ENCODE measurements at places on chromosomes 4 and X.

DNA sequence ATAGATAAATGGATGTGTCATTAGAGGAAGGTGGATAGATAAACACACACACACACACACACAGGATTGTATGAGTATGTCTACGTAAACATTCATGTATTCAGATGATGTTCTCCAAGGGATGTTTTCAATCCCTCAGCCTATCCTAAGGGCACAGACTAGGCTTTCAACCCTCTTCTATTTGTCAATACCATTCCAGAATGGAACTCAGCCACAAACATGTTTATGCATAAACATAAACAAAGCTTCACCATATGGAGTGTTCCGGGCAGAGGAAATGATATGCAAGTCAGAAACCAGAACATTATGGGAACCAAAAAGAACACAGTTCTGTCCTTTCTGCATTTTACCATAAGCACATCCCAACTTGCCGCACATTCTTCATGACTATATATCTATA lies 25.0 kb downstream of the CRMP1 start:
- no peak for DNase-seq

DNA sequence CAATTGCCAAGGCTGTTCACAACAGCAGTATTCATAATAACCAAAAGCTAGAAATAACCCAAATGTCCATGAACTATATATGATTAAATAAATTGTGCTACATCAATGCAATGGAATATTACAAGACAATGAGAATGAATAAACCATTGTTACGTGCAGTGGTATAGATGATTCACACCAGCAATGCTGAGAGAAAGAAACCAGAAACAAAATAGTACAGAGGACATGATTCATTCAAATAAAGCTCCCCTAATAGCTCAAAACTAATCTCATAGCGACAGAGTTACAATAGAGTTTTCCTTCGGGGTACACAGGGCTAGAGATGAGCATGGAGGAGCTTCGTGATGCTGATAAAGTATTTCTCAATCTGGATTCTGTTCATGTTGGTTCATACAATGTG lies 148.1 kb upstream of the SPANXN1 start:
- DNase-seq: no peak

DNA sequence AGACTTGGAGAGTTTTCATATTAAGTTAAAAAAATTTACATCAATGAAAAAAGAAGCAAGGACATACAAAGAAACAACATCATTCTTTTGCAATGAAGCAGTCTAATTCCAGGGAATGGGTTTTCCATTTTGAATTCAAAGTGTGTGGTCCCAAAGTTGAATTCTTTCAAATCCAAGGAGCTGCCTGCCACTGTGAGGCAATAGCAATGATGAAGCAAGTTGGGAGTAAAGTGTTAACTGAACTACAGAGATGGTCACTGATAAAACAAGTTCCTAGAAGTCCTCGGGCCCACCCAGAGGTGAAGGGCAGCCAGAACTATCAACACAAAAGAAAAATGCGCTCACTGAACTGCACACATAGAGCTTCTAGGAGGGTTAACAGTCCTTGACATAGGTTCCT lies 115.9 kb downstream of the RAB28 start:
- DNase-seq: no peak

DNA sequence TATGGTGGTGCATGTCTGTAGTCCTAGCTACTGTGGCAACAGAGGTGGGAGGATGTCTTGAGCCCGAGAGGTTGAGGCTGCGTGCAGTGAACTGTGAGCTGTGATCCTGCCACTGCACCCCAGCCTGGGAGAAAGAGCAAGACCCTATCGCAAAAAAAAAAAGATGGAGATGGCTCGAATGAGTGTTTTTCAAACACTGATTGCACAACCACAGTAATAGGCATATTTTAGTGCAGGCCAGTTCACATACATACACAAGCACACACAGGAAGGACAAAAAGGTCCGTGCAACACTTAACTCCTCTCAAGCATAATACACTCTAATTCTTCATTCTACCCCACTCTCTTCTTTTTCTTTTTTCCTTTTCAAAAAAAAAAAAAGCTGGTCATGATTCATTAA lies 5.1 kb downstream of the EFHC2 start:
- no peak for DNase-seq

DNA sequence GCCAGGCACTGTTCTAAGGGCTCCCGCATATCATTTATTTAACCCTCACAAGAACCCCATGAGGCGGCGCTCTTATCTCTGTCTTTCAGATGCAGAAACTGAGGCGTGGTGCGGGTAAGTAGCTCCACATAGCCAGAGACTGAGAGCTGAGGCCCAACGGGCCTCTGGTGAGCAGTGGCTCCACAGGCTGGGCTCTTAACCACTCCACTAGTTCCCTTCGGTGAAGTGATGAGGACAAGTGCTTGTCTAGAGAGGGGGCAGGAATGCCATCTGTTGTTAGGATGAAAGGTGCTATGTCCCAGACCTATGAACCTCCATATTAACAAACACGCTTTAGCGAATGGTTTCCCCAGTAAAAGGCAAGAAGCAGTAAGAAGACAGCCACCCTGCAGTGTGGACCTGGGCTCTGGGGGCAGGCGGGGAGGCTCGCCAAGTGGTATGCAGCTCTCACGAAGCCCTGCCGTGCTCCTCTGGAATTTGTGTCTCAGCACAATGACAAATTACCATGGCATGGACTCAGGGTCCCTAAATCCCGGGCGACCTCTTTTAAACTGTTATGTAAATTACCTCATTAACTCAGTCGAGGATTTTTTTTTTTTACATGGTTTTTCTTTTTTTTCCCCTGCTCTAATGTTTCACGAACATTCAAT lies 20.9 kb upstream of the S100G start:
- no peak for DNase-seq

DNA sequence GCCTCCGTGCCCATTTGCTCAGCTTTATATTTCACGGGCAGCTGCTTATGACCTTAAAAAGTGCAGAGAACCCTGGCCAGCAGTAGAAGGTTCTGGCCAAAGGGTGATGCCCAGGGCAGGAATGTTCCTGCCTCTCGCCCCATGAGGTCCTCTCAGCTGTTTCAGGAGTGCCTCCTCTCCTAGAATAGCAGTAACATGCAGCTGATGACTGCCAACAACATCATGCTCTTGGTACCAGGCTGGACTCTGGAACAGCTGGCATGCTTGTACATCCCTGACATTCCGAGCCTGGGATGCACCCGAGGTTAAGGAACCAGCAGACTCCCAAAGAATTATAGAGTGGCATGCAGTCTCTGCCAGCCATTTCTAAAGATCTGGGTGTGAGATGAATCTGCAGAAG lies 11.7 kb upstream of the TENM3 start:
- DNase-seq: no peak

DNA sequence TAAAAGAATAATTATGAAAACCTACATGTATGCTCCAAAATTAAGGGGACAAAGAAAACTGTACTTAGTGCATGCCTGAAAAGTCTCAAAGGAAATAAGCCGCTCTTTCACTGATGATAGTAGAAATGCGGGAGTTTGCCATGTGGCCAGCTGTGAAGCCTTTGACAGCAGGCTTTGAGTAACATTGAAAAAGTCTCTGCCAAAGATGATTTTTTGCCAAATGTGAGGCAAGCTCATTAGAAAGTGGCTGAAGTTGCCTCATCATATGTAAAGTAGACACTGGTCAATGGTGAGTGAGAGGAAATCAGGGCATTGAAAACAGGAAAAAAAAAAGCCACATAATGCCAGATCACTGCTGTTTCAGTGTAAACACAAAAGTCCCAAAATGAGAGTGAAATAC lies 2360.1 kb downstream of the PCDH7 start:
- DNase-seq: no peak

DNA sequence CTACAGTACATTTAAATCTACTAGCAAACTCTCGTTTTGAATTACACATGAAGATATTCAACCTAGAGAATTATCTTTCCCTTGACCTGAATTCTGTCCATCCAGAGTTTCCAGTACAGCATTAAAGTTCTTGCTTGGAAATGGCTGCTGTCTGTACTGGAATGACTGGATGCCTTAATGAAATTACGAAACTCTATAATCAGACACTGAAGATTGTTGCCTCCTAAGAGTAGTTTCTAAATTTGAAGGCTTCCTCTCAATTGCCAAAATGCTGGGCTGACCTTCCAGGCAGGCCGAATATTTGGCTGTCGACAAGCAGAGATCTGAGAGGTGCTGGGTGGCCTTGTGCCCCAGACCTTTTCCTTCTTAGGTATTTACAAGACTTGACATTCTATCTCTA lies 215.1 kb upstream of the GPC4 start:
- DNase-seq: no peak

GRCh38 chrX:48927123-48927522 lies 8.3 kb upstream of the PIM2 start:
- DNase-seq: no peak

GRCh38 chrX:92260102-92260501 lies 480.9 kb downstream of the PCDH11X start:
- DNase-seq: no peak

- DNase-seq: no peak
Measured at GRCh38 chr4:126954537-126955291, 678.0 kb upstream of the INTU start.

- no peak for DNase-seq
Measured at GRCh38 chr4:1255151-1255550, 6.2 kb upstream of the CTBP1 start.

- no peak for DNase-seq
Measured at GRCh38 chr4:122845760-122846159, 19.1 kb downstream of the FGF2 start.

DNA sequence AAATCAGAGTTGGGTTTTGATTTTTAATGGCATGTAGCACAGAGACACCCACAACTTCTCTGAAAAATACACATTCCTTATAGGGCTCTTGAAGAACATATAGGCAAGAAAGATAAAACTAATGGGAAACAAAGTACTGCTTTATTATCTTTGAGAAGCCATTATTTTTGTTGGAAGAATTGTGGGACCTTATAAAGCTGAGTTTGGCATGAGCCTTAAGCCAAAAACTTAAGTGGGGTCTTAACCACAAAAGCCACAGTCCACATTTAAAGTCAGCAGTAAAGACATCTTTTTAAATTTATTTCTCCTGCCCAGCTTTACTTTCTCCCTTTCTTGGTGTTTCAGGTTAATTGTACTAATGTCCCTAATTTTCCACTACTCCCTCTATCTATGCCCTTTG lies 1297.3 kb downstream of the C4orf33 start:
- DNase-seq: no peak

GRCh38 chrX:150482537-150483206 lies 85.7 kb upstream of the MTM1 start:
- peak; percentile 44 for DNase-seq

DNA sequence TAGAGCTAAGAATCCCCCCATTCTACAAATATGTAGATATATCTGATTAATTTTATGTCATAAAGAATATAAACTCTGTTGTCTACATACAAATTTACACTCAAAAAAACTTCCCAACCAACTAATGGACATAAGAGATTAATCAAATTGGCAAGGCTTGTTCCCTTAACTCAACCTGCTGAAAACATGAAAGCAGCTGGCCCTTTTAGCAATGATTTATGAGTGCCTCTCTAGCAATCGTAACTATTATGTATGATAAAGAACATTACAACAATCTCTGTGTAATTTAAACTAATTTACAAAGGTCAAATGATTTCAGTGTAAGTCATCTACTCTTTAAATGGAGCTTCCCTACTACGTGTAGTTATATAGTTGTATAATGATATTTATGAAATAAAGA lies 83.1 kb upstream of the FTHL17 start:
- no peak for DNase-seq

GRCh38 chrX:109623997-109624396 lies 975 bp downstream of the KCNE5 start:
- DNase-seq: no peak

- no peak for DNase-seq
Measured at GRCh38 chr4:165324236-165324917, 3.1 kb upstream of the MSMO1 start.

GRCh38 chrX:152074163-152074562 lies 64.2 kb downstream of the MAGEA10 start:
- no peak for DNase-seq

DNA sequence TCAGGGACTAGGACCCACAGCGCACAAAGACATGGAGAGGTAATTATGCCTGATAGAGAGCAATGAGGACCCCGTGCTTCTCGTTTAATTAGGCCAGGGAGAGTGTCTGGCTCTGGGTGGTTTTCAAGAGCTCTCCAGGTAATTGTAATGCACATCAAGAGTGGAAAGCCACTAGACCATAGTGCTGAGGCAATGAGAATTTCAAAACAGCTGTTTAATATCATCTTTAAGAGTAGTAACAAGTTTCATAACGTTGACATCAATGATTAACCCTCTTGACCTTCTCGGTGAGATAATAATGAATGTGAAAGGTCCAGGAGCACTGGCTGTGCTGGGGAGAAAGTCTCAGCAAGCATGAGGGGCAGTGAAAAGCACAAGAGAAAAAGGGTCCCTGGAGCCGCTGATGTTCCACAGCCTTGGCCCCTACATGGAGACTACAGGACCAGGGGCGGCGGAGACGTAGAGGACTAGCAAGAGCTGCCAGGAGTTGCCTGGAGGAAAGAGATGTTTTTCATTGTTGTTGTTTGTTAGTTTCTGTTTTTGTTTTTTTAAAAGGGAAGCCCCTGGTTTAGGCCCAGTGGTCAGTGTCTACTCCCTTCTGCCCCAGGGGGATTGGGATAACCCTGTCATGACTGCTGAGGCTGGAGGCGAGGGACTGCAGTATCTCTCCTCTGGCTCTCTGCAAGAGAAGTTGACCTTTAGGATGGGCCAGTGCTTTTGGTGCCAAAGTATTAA lies 14.8 kb upstream of the CXCR3 start:
- DNase-seq: no peak

DNA sequence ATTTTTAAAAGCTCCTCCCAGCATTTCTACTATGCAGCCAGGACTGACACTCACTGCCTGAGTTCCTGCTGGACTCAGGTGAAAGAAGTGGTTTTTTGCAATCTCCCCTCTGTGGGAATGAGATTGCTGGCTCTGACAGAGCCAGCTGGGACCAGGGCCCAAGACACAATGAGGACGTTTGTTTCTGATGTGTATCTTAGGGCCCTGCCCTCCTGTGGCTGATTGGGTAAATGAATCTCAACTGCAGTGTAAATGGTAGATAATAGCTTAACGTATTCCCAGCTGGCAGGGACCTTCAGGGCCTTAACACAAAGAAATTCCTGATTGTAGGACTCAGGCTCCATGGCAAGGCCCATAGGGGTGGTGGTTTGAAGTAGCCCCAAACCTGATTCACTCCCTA lies 85.8 kb upstream of the PRPS1 start:
- DNase-seq: no peak

DNA sequence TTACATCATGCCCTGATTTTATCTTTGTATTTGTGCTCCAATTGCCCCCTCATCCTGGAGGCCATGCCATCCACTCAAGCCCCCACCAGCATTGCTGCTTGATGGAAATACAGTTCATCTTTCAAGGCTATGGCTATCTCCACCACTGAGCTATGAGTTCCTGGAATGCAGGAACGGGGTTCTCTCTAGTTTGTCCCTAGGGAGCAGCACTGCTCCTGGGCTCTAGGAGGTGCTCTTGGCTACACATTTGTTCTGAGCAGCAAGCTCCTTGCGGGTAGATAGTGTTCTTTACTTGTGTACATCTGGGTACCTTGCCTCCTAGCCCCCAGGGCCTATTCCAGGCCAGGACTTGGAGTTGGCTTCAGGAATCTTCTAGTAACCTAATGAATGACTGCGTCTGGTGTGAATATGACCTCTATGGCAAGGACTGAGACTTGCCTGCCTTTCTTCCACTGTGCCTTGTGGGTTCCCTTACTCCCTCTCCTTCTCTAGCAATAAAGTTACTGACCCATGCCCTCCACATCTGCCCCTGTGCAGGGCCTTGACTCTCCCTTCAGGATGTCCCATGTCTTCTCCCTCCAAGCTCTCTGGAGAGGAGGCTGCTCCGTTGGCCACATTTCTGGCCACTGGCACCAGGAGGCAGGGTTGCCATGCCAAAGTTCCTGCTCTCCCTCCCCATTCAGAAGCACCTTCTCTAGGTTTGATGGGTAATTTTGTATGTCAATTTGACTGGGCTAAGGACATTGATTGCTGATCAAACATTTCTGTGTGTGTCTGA lies 7.6 kb downstream of the CITED1 start:
- no peak for DNase-seq
